ENCODE measurements at places on chromosomes 16 and 17.

GRCh38 chr16:85309656-85310587, 197.7 kb upstream of the CIBAR2 start:
- peak; percentile 83 for DNase-seq

GRCh38 chr16:29303520-29303919, 103.0 kb downstream of the NPIPB11 start:
- DNase-seq: no peak

GRCh38 chr16:86955136-86955855, 361.9 kb downstream of the C16orf95 start:
- DNase-seq: no peak

GRCh38 chr16:71367241-71367976, 8.9 kb downstream of the CALB2 start:
- DNase-seq: peak; percentile 1

- DNase-seq: no peak
Measured at GRCh38 chr16:65038100-65038499, 83.8 kb downstream of the CDH11 start.

GRCh38 chr17:17819561-17819995, 17.2 kb downstream of the SREBF1 start:
- peak; percentile 94 for DNase-seq

- DNase-seq: no peak
Measured at GRCh38 chr16:31332544-31332943, 22.4 kb upstream of the ITGAX start.

DNA sequence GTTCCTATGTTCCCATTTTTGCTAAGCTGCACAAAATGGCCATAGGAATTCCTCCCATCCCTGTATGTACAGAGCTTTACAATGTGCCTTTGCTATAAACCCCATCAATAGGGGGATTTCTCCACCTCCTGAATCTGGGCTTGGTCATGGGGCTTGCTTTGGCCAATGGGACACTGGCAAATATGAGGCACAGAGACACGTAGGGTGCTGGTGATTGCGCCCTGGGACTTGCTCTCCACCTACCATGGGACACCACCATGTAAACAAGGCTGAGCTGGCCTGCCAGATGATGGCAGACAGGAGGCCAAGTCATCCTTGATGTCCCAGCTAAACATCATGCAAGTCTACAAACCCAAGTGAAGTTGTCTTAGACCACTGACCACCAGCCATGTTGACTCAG, 15.3 kb upstream of the ALDH3A1 start:
- no peak for DNase-seq

All from CD14-positive monocyte (primary cell).